ENCODE measurements at places on chromosomes 12 and 14. TPM values are rescaled to one million over a fixed set of nuclear protein-coding genes. Genes with fewer than 3 reads are reported as not detected.
A peak's percentile ranks its signal among the peaks of the same experiment; 100 is the strongest.

DNA sequence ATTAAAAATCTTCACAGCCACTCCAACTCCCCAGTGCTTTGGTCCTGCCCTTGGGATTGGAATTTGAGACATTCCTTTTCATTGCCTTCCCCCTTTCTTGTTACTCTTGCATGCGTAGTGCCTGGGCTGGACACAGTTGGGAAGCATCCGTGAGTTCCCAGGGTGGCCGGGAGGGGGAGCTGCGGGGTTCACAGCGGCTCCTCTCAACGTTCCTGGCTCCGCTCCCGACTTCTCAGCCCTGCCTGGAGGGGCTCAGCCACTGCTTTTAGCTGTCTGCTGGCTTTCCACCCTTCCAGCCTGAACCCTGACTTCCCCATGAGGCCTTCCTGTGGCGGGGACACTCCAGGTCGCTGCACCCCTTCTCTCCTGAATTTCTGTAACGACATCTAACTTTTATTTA lies 3.2 kb downstream of the TEX52 start:
- DNase-seq = peak; percentile 58

- peak; percentile 63 for DNase-seq
Observed at GRCh38 chr14:59190372-59190771, 1.9 kb downstream of the DAAM1 start.

GRCh38 chr14:19799880-19800279 lies 3.7 kb upstream of the OR4N2 start:
- DNase-seq = no peak

- no peak for DNase-seq
Observed at GRCh38 chr12:32476446-32476845, 77.1 kb downstream of the FGD4 start.

DNA sequence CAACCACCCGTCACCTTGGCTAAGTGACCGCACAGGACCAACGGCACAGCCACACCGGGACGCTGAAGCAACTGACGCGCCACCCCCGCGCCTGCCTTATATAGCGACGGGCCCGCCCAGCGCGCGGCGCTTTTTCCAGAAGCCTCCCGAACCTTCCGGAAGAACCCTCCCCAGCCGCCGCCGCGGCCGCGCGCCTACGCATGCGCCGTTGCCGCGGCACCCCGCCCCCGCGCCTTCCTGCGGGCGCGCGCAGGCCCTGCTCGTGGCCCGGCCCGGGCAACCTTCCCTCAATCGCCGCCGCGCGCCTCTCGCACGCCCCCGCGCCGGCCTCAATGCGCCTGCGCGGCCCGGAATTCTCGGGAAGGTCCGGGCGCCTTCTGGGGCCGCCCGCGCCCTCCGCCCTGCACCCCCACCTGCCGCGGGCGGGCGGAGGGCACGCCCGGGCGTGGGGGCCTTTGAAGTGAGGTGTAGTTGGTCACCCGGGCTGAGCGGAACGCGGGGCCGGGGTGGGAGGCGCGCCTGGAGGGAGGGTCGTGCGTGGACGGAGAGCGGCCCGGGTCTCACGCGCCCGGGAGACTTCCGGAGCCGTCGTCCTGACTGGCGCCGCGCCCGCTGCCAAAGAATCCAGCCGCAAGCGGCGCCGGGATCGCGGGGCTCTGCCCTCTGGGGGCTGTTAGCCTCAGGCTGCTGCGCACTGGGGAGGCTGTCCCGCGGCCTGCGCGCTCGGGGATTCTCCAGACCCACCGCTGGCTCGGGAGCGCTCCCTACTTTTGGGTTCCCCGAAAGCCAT lies at the start of gene HSP90AA1:
TSS of gene HSP90AA1 (minus strand) at position 73 of the 790 bp plus-strand sequence. CDS start 666 bp downstream, outside the sequence.
- DNase-seq = peak; percentile 99

DNA sequence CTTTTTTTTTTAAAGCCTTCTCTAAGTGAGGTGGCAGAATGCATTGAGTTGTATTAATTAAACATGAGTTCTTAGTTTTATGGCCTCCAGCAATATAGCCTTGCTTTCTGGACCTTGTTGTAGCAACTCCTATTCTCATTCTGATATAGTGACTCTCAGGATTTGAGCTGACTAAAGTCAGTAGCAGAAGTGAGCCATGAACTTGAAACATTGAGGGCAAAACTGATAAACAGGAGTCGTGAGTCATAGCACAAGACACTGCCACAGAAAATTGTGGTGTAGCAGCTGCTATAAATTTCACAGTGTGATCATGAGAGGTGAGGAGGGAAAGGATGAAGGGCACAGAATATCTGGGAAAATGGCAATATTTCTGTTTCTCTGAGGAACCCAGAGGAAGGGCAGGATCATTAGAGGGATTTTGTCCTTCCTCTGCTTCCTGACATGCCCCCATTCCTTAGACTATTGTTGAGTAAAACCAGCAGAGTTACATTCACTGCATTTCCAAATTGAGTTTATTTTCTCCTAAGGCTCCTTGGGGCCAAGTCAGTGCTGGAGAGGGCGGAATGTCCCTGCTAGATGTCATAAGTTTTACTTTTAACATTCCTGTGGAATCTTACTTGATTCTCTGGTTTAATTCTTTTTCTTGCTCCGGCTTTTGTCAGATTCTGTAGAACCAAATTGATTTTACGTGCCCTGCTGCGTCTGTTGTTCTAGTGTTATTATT lies 7.5 kb downstream of the KLRG1 start:
- DNase-seq = no peak

- DNase-seq = no peak
Observed at GRCh38 chr12:46359667-46360280, 12.8 kb downstream of the SLC38A2 start.

DNA sequence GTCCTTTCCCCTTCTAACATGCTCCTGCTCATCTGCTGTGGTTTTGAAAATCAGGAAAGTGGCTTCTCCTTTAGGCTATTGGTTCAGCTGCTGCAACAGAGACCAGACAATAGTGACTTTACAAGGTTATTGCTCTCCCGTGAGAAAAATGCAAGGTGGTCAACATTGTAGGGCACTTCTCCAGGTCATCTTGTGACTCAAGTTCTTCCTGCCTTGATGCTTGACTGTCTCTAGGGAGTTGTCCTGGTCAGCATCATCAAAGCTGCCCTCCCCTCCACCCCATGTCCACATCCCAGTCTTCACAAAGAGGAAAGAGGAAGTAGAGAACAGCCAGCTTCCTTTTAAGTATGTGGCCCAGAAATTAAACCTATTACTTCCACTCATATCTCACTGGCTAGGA lies 3.9 kb upstream of the TMEM63C start:
- peak; percentile 52 for DNase-seq

DNA sequence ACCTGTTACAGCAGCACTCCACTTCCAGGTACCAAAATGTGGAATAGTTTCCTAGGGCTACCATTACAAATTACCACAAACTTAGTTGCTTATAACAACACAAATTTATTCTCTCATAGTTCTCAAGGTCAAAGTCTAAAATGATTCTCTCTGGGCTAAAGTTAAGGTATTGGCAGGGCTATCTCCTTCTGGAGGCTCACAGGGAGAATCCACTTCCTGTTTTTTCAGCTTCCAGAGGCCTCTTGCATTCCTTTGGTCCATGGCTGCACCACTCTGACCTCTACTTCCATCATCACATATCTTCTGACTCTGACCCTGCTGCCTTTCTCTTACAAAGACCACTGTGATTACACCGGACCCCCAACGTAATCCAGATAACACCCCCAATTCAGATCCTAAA lies 2.9 kb upstream of the GARIN6 start:
- no peak for DNase-seq

DNA sequence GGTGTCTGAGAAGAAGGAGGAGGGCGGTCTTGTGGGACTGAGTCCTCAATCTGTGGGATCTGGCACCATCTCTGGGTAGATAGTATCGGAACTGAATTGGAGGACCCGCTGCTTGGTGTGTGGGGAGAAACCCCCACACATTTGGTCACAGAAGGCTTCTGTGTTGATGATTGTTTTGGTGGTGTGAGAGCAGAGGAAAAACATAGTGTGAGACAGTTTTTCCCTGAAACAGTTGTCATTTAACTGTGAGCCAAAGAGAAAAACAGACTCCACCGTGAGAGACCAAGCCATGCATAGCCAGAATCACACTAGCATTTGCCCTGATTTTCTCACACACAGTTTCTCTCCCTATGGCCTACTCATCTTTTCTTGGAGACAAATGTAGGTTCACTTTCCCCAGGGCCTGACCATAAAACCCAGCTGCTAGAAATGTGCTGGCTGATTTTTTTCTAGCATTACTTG lies 91.4 kb upstream of the FLRT2 start:
- no peak for DNase-seq

- DNase-seq = no peak
Observed at GRCh38 chr12:119157528-119157927, 21.2 kb upstream of the HSPB8 start.

- DNase-seq = no peak
Observed at GRCh38 chr14:102811254-102811963, 34.2 kb downstream of the TRAF3 start.

GRCh38 chr12:96445691-96446583 lies 43.4 kb upstream of the CFAP54 start:
- no peak for DNase-seq

GRCh38 chr12:2583091-2583497 lies 211.7 kb upstream of the FKBP4 start:
- DNase-seq = peak; percentile 79

DNA sequence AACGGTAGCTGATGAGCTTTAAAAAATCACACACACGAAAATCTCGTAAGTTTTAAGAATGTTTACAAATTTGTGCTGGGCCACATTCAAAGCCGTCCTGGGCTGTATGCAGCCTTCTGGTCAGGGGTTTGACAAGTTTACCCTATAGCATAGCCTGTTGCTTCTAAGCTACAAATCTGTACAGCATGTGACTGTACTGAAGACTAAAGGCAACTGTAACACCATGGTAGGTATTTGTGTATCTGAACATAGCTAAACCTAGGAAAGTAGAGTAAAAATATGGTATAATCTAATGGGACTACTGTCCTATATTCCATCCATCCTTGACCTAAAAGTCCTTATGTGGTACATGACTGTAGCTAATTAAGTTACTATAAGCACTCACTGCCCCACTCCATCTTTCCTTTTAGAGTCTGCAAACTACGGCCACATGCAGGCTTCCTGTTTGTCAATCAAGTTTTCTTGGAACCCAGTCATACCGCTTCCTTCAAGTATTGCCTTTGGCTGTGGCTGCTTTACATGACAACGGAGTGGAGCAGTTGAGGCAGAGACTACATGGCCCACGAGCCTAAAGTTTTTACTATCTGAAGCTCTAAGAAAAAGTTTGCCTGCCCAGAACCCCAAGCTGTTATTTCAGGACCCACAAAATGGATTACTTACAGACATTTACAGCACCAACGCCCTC lies 18.5 kb downstream of the KRT7 start:
- no peak for DNase-seq

DNA sequence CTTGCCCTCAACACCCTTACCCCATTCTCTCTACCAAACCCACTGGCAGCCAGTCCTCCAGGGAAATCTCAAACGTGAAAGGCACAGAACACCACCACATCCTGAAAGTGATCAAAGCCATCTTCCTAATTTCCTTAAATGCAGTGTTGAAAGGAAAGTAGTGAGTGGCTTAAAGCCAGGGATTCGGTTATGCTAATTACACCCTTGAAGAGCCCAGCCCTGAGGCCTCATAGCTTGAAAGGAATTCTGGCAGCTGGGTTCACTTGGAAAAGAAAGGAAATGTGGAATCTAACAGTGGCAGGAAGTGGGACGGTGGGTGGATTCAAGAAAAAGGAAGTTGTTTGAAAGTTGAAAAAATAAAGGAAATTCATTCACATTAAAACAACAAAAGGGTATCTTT lies 73.0 kb upstream of the FICD start:
- DNase-seq = no peak

GRCh38 chr12:25830456-25830855 lies 128.0 kb upstream of the RASSF8 start:
- DNase-seq = no peak

DNA sequence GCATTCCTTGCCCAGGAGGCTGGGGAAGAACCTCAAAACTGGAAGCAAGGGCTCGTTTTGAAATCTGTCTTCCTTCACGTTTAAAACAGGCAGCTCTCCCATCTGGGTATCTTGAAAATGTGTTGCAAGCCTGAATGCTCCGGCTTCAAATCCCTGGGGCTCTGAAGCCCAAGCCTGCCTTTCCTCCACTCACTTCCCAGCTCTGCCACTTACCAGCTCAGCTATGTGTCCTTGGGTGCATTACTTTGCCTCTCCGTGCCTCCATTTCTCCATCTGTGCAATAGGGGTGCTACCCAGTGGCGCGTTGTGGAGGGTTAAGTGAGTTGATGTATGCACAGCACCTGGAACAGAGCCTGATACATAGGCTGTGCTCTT lies 97.6 kb downstream of the GCH1 start:
- no peak for DNase-seq

GRCh38 chr14:28754209-28754985 lies 12.2 kb upstream of the FOXG1 start:
- peak; percentile 83 for DNase-seq

- DNase-seq = no peak
Observed at GRCh38 chr12:66550626-66551025, 128.2 kb downstream of the GRIP1 start.

DNA sequence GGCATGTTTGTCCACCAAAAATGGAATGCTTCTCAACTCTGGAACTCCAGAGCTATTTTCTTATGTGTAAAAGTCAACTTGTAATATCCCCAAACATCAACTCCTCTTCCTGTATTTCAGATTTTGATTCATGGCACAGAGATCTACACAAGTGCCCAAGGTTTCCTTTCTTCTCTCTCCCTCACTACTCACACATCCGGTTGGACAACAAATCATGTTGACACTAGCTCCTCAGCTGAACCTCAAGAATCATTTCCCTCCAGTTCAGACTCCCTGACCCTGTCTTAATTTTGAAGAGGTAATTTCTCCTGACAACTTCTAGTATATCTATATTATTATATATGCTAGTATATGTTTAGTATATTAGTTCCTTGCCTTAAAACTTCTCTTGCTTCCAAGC lies 485.4 kb upstream of the CCDC196 start:
- DNase-seq = no peak

GRCh38 chr14:51394804-51395203 lies 154.8 kb downstream of the TMX1 start:
- no peak for DNase-seq

DNA sequence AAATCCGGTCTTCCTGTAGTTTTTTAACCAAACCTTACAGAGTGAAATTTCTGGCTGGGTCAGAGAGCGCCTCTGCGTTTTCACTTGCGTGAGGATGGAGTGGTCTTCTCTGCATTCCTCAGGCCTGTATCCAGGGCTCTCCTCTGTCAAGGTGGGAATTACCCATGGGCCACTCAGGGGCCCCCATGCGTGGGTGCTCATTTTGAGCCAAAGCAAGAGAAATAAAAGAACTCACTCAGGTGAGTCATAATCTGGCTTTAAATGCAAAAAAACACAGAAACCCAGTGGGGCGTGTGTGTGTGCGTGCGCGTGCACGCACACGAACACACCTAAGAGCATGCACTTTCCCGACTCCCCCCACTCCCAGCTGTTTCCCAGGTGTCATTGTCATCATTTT lies 104.0 kb upstream of the PWP1 start:
- DNase-seq = no peak

CACNA2D4 gene
- 0.22 TPM for total RNA-seq

MYO1H gene
- total RNA-seq = not detected

HOXC10 gene
- total RNA-seq = not detected

PPP1R1A gene
- total RNA-seq = not detected

TMX1 gene
- total RNA-seq = 37.1 TPM

PPFIBP1 gene
- 1.2 TPM for total RNA-seq

AGAP2 gene
- 12.0 TPM for total RNA-seq

MTHFD1 gene
- 62.4 TPM for total RNA-seq

GALNT9 gene
- not detected for total RNA-seq
